ENCODE measurements at places on chromosomes 7 and 10.

DNA sequence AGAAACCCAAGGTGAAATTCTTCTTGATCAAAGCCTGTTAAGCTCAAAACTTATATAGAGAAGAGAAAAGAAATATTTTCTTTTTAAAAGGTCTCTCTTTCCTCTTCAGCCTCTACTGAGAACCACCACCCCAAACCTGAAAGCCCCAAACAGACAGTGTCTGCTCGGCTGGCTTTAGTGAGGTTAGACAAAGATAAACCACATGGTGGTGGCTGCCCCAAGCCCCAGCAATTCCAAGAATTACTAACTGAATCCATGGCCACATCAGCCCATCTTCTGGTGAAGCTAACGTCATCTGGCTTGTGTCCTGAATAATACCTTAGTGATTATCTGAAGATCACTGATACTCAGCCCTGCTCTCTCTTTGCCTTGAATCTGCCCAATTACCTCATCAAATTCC lies 275.0 kb downstream of the ELMO1 start:
- no peak for DNase-seq

DNA sequence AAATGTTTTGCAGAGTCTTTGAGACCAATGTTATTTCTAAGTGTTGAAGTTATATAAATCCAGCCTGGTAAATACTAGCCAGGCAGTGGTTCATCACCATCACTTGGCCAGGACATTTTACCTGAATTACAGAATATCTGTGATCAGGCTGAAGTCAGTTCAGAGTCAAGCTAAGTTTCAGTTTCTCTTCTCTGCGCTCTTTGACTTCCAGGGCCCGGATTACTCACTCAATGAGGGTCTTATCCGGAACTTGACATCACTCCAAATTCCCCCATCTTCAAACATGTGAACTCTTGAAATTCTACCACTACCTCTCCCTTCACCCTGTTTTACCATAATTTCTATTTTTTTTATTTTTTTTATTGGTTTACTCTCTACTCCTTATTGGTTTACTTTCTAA lies 36.6 kb upstream of the CCAR1 start:
- DNase-seq: no peak

DNA sequence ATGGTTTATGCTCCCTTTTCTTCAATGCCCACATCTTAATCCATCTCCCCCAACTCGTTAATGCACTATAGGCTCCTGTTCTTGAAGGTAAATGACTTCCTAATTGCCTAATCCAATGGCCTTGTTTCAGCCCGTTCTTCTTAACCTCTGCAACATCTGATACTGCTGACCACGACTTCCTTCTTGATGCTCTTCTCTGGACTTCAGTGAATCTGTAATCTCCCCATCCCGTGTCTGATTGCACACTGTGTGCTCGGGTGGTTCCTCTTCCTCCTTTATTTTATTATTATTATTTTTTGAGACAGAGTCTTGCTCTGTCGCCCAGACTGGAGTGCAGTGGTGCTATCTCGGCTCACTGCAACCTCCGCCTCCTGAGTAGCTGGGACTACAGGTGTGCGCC lies 58.9 kb downstream of the HIPK2 start:
- no peak for DNase-seq

DNA sequence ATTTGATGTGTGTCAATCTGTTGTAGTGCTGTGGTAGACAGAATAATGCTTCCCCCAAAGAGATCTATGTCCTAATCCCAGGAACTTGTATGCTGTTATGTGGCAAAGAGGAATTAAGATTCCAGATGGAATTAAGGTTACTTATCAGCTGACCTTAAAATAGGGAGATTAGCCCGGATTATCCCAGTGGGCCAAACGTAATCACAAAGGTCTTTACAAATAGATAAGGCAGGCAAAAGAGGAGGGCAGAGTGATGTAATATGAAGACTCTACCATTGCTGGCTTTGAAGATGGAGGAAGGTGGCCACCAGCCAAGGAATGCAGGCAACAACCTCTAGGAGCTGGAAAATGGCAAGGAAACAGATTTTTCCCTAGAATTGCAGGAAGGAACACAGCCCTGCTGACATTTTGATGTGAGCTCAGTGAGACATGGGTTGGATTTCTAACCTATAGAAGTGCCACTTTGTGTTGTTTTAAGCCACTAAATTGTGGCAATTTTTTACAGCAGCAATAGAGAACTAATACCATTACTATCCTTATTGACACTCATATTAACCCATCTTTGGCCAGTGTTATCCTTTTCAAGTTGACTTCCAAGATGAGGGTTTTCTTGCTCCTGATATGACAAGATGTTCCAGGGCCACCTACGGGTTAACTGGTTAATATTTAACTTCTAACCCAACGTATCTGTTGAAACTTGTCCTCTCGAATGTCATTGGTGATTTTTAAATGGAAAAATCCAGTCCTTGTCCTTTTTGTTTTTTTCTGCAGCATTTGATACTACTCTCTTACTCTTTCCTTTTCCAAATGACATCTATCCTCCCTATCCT lies 29.3 kb downstream of the CYCS start:
- DNase-seq: no peak

DNA sequence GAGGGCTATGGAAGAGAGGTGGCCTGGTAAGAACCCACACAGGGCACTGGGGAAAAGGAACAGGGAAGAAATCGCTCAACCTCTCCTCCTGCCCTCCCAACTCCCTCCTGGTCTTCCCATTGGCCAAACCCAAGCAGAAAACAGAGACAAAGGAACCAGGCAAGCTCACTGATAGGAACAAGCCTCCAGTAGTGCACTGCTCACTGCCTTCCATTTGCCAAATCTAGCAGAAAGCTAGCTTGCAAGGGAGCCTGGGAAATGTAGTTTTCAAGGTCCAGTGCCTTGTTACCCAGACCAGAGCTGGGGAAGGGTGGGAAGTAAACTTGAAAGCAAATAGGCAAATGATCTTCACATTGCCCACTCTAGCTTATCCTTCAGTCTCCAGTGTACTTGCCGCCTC lies 556.1 kb upstream of the AUTS2 start:
- DNase-seq: no peak

GRCh38 chr10:17203416-17203815 lies 1.9 kb upstream of the TRDMT1 start:
- DNase-seq: no peak

GRCh38 chr7:39085590-39086049 lies 107.9 kb downstream of the POU6F2 start:
- no peak for DNase-seq

GRCh38 chr7:47300472-47301104 lies 281.3 kb downstream of the TNS3 start:
- DNase-seq: no peak

GRCh38 chr10:75137533-75138438 lies 26.3 kb downstream of the SAMD8 start:
- DNase-seq: no peak

GRCh38 chr7:131548371-131548770 lies 8.1 kb downstream of the PODXL start:
- DNase-seq: no peak

DNA sequence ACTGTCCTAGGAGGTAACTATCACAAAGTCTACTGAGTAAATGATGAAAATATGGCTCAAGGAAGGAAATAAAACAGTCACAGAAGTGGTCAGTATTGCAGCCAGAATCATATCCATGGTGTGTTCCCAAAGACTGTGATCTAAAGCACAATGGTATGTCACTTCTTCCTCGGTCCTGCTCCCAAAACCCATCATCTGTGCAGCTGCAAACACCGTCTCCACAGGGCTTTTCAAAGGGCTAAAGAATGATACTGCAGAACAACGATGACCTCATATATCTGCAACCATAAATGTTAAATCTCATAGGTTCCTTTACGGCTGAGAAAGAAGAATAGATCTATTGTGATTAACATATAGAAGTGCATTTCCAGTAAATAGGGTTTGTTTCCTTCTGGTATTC lies 465.0 kb downstream of the GRID1 start:
- no peak for DNase-seq

DNA sequence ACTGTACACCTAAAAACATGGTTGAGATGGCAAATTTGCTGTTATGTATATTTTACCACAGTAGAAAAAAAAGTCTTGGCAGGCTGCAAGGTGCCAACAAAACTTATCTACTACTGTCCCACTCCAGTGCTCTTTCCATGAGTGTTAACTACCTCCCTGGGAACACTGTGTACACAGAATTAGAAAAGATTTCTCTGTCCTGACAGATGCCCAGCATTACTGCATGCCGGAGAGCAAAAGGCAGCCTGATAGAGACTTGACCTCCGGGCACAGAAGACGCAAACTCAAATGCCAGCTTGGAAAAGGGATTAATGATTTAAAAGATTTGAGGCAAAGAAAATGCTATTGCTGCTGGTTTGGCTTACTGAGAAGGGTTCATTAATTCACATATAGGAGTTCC lies 228.8 kb downstream of the TMEM178B start:
- DNase-seq: no peak

- DNase-seq: no peak
Measured at GRCh38 chr10:49273626-49274025, 25.3 kb upstream of the C10orf71 start.

DNA sequence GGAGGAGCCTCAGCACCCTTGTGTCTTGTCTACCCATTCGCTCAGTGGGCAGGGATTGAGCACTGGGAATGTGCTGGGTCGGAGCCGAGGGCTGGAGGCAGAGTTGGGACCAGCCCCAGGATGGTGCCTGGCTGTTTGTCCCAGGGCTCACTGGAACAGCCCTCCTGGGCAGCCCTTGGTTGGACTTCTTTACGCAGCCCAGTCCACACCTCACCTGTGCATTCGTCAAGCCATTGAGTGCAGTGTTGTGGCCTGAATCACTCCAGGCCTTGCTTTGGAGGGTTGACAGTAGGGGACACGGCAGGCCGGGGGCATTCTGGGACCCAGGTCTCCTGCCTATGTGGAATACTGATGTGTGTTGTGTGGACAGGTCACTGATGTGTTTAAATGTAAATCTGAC lies 229.6 kb downstream of the MGMT start:
- DNase-seq: no peak

DNA sequence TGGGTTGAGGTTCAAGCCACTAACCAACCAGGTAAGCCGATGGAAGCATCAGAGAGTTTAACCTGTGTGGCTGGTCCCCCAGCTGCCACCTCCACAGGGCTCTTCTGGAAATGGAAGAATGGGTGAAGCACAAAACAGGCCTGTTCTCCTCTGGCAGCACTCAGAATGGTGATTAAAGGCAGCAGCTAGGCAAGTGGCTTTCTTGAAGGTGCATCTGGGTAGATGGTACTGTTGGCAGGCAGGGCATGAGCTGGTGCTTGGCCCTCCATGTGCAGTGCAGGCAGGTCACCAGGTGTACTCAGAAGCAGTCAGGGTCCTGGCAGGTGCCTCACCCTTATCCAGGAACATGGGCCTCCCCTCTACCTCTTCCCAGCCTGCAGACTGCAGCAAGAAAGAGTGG lies 11.5 kb downstream of the AKR1E2 start:
- no peak for DNase-seq

DNA sequence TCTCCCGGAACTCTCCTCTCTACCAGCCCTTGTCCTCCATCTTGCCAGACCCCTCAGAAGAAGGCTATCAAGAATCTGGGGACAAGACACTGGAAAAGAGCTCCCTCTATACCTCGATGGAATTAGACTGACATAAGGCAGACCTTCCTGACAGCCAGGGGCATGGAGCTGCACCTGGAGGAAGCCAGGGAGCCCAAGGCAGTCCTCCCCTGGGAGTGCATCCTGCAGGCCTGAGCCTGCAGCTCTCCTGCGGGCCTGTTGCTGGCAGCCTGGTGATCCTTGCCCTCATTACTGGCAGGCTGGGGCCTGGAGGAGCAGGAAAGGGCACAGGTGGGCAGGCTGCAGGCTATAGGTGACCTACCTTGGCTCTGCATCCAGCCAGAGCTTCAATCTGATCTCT lies 323.4 kb downstream of the GRID1 start:
- DNase-seq: no peak

DNA sequence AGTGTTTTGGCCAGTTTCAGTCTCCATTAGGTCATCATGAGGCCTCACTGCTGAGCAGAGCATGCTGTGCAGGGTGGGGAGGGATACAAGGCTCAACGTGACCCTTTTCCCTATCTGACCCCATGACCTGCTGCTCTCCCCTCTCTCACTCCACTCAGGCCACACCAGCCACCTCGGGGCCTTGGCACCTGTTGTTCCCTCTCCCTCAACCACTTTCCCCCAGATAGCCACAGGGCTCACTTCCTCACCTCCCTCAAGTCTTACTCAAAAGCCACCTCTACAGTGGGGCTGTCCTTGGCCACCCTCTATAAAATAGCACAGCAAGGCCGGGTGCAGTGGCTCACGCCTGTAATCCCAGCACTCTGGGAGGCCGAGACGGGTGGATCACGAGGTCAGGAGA lies 13.9 kb downstream of the SH3PXD2A start:
- no peak for DNase-seq

DNA sequence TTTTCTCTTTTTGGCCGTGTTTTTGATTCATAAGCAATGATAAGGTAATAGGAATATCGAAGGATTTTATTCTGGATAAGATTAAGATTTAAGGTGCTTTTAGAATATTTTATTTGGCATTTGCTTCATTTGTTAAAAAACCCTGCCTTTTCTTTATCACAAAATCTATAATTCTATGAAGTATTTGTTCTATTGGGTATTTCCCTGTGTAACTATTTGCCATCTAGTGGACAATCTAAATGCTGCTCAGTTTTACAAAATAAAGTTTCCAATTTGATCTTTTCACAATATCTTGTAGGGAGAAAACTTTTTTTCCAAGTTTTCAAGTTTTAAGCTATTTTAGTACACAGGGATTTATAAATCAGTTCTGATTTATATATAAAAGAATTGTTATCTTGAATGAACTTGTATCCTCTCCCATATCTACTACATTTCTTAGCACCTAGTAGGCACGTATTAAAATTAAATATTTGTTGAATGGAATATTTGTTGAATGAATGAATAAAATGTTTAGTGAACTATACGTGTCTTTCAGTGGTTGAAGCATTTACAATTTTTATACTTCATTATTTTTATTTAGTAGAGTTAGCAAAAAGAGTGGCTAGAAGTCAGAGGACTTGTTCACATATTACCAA lies 26.5 kb downstream of the ANKRD7 start:
- DNase-seq: no peak

DNA sequence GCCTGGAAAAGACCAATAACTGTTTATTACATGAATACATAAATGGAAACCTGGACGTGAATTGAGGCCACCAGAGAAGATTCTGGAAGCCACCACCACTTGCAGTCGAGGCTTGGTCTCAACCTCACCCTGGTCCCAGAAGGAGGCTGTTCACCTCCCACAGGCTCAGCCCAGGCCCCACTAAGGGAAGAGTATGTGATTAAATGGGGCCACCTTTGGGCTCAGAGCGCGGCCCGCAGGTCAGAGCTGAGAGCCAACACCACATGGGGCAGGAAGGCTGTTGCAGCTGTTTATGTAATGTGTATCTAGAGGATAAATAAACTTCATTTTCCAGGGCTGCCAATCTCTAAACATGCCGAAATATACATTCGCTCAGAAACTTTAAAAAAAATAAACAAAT lies 17.6 kb upstream of the FGFR2 start:
- no peak for DNase-seq

DNA sequence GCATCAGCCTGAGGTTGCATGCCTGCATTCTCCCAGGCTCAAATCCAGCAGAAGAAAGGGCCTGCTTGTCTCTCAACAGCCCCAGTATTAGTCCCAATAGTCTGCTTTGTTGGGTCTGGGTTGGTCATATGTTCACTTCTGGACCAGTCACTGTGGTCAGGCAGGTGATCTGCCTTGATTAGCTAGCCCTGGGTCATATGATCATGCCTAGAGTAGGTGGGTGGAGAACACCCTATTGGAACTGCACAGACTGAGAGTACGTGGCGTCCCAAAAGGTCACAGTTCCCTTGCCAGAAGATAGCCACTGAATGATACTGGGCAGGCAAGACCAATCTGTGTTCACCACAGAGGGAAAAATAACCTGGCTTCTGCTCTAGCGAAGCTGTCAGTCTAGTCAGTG lies 80.1 kb downstream of the SH2D4B start:
- no peak for DNase-seq

Data from progenitor cell of endocrine pancreas (in vitro differentiated cells).